ENCODE measurements at places on chromosomes 2 and 18.
A peak's percentile ranks its signal among the peaks of the same experiment; 100 is the strongest.

- DNase-seq, result no peak
Measured at GRCh38 chr2:188269004-188269403, 22.7 kb upstream of the GULP1 start.

DNA sequence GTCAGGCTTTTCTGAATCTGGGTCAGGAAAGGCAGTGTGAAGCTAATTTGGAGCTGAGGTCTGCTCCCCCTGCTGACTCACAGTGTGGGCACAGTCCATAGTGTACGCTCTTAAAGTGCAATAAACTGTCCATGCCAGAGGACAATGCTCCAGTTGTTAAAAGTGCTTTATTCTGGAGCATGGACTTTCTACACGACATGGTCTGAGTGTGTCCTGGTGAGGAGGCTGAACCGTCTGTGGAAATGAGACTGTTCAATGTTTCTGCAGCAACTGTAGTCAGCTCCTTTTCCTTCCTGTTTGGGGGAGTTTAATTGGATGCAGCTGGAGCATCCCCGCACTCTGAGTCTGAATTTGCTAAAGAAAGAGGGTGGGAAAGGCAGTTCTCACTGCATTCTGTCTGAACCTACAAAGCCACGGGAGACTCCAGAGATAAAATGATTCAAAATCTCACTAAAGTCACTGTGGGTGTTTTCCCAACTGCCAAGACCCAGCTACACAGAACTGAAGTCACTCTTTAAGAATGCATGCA is 110.2 kb upstream of the TRIB2 start:
- no peak for DNase-seq

GRCh38 chr2:52904355-52904891 is 863.2 kb upstream of the CHAC2 start:
- no peak for DNase-seq

DNA sequence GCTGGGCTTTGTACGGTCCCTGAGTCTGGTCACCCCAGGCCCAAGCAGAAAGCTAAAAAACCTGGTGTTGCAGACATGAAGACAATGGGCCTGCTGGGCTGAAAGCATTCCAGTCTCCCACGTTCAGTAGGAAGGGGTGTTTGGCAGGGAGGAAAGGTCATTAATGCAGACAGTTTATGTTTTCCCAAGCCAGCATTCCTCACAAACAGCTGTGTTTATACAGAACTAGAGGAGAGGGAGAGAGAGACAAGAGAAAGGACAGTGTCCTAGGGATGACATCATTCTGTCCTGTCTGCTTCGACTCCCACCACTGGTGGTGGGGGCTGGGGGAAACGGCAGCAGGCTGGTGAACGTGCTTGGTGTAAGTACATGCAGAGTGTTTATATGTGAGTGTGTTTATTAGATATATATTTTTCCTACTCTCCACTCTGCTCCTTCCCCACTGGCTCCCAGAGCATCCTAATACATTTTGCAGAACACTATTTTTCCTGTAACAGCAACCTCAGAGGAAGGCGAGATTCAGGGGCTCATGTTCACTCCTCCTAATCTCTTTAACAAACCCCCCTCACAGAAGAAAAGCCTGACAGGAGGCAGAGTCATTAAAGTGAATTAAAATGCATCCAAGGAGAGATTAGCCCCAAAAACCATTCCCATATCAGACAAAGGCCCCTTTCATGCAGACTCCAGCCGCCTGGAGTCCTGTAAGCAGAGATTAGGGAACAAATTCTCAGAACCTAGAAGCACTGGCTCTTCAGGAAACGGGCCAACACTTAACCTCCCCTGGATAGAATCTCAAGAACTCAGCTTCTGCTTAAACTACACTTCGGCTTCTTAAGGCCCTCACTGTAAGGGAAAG is 380.4 kb downstream of the TNS1 start:
- no peak for DNase-seq

GRCh38 chr2:1478311-1479305 is 65.3 kb downstream of the TPO start:
- DNase-seq, result no peak

DNA sequence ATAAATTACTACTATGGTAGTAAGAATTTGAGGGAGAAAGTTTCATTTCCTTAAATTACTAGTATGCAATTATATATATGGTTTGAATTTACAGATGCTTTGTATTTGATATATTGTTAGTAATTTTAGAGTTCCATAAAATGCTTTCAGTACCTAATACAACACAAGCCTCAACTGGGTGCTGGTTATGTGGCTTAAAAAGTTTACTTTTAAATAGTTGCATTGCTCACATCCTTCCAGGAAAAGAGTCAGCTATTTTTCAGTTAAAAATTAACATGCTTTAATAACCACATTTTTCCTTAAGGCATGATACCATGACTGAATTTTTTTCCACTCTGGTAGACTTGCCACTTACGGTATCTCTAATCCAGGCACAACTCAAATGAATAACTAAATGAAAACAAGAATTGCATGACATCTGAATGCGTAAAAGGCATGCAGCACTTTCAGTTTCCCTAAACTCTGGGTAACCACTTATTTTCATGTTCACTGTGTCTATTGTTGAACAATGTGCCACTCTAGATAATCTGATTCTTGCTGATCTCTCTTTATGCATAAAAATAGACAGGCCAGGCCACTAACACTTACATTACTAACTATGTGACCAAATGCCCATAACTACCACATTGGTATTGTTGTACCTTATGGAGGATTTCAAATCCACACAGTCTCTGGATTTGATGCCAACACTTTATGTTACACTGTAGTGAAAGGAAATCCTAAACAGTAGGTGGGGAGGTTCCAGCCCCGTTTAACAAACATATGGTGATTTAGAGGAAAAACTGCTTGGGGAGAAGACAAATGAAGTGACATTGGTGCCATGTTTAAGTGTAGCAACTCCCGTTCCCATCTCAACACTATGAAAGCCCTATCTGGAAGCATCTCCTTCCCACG is 35.5 kb upstream of the SLC35F5 start:
- DNase-seq, result no peak

GRCh38 chr2:8239531-8240088 is 442.2 kb upstream of the ID2 start:
- DNase-seq, result peak; percentile 72

GRCh38 chr2:52918551-52918950 is 849.1 kb upstream of the CHAC2 start:
- DNase-seq, result no peak

DNA sequence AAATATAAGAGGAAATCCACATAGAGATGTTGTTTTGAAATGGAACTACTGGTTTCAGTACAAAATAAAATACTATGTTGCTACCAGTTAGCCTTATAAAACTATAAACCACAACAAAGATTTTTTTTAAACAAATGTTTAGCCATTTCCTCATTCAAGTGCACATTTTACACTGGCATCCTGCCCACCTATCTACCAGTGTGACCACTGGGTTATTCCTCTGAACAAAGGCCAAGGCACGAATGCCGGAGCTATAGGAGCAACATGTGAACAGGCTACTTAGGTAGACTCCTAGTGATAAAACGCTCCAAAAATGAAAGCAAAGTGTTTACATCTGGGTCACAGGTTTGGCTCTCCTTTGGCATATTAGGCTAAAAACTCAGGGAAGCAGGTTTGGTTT is 31.8 kb upstream of the SULT1C4 start:
- DNase-seq, result no peak

DNA sequence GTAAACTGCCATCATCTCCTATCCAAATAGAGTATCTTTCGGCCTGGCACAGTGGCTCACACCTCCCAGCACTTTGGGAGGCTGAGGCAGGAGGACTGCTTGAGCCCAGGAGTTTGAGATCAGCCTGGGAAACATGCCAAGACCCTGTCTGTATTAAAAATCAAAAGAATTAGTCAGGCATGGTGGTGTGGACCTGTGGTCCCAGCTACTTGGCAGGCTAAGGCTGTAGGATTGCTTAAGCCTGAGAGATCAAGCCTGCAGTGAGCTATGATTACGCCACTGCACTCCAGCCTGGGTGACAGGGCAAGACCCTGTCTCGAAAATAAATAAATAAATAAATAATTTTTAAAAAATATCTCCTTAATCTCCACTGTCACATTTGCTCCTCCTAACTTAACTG is 14.7 kb upstream of the ARPC2 start:
- DNase-seq, result no peak

GRCh38 chr2:239022437-239023260 is 174.8 kb downstream of the TWIST2 start:
- DNase-seq, result no peak

DNA sequence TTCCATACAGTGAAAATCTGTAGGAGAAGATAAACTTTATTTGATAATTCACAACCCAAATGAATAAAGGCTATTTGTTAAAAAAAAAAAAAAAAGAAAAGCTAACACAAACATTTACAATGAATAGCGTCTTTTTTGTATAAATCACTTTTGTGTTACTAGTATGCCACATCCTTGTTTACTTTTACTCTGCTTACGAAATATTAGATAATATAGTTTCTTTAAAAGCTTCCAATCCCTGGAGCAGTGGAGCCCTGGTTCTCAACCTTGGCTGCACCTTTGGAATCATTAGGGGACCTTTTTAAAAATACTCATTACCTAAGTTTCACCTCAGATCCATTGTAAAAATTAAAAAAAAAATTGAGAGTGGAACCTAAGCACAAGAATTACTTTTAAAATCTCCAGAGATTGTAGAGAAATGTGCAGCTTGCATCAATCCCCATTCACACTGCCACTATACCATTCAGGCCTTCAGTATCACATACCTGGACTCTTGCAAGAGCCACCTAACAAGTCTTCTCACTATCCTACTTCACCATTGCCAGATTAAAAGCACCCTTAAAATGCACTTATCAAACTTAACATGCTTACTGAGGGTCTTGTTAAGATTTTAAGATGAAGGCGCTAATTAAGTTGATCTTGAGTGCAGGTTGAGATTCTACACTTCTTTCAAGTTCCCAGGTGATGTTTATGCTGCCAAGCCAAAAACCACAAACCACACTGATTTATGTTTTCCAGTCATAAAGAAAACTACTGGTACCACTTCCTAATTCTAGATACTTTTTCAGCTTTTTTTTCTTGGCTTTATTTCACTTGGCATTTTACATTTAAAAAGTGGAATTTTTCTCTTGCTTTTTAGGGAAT is 59.7 kb upstream of the ZC3H15 start:
- peak; percentile 16 for DNase-seq

DNA sequence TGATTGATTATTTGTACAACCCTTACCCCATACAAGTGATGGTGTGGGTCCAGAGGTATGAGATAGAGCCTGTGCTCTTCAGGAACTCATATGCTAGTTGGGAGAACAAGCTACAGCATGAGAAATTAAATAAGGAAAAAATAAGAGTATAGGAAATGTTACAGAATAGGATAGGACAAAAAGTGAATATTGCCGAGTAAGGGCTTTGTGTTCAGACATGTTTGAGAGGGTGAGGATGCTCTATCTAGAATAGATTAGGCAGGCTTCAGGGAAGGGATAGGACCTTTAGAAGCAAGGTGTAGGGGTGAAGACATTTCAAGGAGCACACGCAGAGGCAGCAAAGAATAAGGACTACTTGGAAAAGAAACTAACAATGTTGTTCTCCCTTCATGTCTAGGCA is 17.8 kb downstream of the CCDC150 start:
- no peak for DNase-seq

- peak; percentile 66 for DNase-seq
Measured at GRCh38 chr2:144261966-144262365, 258.0 kb downstream of the ZEB2 start.

GRCh38 chr2:160695402-160696086 is 201.9 kb upstream of the RBMS1 start:
- no peak for DNase-seq

- no peak for DNase-seq
Measured at GRCh38 chr2:189876271-189876670, 92.0 kb downstream of the PMS1 start.

DNA sequence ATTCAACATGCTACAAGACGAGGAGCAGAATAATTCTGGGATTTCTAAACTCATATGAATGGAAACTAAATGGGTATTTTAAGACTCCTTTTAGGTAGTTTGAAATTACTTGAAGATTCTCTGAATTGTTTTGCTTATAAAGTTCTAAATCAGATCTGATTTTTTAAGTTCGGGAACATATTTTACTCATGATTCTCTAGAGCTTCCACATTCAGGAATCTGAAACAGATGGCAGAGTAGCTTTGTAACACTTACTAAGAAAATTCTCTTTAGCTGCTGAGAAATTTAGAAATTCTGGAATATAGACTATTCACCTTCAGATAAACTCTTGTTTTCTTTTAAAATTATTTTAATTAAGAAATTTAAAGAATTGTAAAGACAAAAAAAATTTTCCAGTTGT is 13.7 kb downstream of the RBBP8 start:
- no peak for DNase-seq

DNA sequence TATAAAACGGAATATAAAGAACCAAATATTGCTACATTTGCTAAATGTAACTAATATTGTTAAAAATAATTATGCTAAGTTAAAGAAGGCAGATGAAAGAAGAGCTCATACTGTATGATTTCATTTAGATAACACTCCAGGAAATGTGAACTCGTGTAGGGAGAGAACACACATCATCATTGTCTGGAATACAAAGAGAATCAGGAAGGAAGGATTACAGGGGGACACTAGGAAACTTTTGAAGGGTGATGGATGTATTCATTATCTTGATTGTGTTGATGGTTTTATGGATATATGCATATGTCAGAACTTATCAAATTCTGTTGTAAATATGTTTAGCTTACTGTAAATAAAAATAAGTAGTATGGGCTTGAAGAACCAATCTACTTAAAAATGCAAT is 104.1 kb upstream of the TRIB2 start:
- no peak for DNase-seq

GRCh38 chr2:176081837-176082524 is 1.8 kb downstream of the EVX2 start:
- DNase-seq, result no peak

GRCh38 chr2:47720559-47720958 is 62.4 kb upstream of the MSH6 start:
- no peak for DNase-seq

- no peak for DNase-seq
Measured at GRCh38 chr2:33442528-33443079, 33.8 kb upstream of the RASGRP3 start.

- no peak for DNase-seq
Measured at GRCh38 chr2:149661844-149662243, 74.3 kb upstream of the MMADHC start.

DNA sequence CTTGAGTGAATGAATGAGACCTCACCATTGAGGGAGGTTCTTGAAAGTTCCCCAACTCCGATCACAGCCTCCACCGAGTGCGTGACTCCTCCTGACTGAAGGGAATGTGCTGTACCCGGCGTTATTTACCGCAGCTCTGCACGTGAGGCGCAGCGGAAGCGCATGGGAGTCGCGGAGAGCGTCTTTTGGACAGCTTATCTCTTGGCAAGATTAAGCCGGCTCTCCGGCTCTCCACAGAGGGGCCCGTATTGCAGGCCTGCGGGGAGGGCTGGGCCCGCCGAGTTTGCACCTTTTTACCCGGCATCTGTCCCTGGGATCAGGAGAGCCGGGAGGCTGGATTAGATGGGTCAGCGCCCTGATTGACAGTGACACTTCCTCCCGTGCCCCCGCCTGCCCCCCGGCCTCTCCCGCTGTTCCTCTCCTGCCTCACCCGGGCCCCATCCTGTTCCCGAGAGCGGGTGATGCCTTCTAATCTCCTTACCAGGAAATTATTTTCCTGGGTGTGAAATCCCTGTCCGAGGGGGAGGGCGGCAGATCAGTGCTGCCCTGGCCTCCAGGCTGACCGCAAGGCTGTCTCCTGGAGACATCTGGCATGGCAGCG is 176.3 kb downstream of the INHBB start:
- no peak for DNase-seq

All from activated CD8-positive, alpha-beta T cell treated with anti-CD3 and anti-CD28 coated beads for 36 hours (primary cell).